ENCODE measurements at places on chromosomes 6 and 20.

GRCh38 chr20:59043698-59044097, 1.1 kb upstream of the PRELID3B start:
- no peak for DNase-seq

GRCh38 chr6:147170269-147170668, 33.9 kb upstream of the STXBP5 start:
- DNase-seq, result no peak

- DNase-seq, result no peak
Observed at GRCh38 chr6:105384004-105384403, 18.9 kb downstream of the PREP start.

DNA sequence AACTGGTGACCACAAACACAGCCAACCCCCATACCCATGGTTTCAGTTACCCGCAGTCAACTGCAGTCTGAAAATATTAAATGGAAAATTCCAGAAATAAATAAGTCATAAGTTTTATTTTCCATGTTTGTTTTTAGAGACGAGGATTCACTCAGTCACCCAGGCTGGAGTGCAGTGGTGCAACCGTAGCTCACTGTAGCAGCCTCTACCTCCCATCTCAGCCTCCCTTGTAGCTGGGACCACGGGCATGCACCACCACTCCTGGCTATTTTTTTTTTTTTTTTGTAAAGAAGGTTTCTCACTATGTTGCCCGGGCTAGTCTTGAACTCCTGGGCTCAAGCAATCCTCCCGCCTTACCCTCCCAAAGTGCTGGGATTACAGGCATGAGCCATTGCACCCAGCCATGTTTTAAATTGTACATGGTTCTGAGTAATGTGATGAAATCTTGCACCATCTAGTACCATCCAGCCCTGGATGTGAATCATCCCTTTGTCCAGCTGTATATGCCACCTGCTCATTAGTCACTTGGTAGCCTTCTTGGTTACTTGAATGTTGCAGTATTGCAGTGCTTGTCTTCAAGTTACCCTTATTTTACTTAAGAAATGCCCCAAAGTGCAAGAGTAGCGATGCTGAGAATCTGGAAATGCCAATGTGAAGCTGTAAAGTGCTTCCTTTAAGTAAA, 14.5 kb downstream of the CSNK2A1 start:
- no peak for DNase-seq

GRCh38 chr6:69825904-69826303, 29.1 kb upstream of the LMBRD1 start:
- no peak for DNase-seq

DNA sequence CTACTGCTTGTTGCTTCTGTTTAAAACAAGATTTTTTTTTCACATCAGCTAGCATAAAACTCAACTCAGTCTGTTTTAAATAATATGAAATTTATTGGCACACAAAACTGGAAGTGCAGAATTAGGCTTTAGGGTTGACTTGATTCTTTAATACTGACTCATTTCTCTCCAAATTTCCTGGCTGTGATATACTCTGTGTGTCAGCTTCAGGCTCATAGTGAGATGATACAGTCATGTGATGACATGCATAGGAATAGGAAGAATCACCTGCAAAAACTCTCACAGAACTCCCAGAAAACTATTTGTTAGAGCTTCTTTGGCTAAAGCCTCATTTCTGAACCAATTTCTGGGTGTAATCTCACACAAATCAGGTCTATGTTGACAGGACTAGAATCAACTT, 1068.0 kb upstream of the EPHA7 start:
- no peak for DNase-seq

GRCh38 chr20:1478566-1478965, 11.9 kb upstream of the NSFL1C start:
- DNase-seq, result no peak

DNA sequence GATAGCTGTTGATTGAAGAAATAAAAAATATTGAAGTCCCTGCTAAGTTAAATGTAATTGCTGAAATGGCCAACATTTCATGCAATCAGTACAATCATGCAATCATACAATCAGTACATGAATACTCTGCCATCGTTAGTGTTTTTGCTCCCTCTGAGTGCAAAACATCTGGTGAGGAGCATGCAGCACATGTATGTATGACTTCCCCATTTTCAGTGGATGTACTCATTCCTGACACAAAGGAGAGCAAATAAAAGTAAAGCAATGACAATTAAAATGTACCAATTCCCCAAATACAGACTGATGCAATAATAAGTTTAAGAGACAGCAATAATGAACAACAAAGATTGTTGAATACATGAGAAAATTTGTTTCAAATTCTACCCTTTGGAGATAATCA, 140.7 kb downstream of the PLCB1 start:
- DNase-seq, result no peak

- DNase-seq, result no peak
Observed at GRCh38 chr6:38789256-38789655, 74.1 kb downstream of the DNAH8 start.

- no peak for DNase-seq
Observed at GRCh38 chr6:78243519-78243918, 590.7 kb downstream of the MEI4 start.

GRCh38 chr6:40998661-40999060, 40.4 kb downstream of the UNC5CL start:
- DNase-seq, result no peak

- no peak for DNase-seq
Observed at GRCh38 chr6:168060521-168060931, 18.5 kb downstream of the FRMD1 start.

DNA sequence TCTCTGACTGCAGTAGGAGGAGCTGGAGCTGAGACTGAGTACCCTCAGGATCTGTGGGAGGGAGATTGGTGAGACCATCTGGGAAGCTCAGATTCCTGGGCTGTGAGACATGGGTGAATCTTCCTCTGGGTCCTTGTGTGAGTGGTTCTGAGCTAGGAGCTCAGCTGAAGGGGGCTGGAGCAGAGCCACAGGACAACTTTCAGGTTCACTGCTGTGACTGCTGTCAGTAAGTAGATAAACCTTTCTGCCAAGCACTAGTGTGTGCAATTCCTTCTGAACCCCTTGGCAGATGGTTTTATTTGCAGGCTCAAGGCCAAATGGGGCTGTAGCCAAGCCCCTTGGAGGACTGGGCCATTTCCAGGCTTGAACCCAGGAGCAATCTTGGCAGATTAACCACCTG, 49.6 kb upstream of the SNAP91 start:
- no peak for DNase-seq

GRCh38 chr6:24397631-24398030, 5.1 kb upstream of the MRS2 start:
- DNase-seq, result no peak

- DNase-seq, result no peak
Observed at GRCh38 chr20:46362921-46363867, 43.2 kb downstream of the ELMO2 start.
